ENCODE measurements at places on chromosomes 16 and 17.

DNA sequence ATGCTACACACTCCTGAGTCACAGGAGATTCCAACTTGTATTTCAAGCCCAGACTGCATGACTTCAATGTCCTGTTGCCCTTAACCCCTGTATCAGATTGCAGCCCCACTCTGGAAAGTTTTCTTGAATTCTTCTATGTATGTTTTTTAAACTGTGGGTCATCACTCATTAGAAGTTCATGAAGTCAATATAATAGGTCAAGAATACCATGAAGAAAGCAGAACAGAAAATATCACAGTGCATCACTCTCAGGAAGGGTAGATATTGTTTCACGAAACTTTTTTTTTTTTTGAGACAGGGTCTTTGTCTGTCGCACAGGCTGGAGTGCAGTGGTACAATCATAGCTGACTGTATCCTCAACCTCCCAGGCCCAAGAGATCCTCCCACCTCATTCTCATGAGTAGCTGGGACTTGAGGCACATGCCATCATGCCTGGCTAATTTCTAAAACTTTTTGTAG, 20.5 kb downstream of the PRKCB start:
- DNase-seq = no peak

GRCh38 chr16:83806036-83806435, 1.7 kb upstream of the HSBP1 start:
- no peak for DNase-seq

DNA sequence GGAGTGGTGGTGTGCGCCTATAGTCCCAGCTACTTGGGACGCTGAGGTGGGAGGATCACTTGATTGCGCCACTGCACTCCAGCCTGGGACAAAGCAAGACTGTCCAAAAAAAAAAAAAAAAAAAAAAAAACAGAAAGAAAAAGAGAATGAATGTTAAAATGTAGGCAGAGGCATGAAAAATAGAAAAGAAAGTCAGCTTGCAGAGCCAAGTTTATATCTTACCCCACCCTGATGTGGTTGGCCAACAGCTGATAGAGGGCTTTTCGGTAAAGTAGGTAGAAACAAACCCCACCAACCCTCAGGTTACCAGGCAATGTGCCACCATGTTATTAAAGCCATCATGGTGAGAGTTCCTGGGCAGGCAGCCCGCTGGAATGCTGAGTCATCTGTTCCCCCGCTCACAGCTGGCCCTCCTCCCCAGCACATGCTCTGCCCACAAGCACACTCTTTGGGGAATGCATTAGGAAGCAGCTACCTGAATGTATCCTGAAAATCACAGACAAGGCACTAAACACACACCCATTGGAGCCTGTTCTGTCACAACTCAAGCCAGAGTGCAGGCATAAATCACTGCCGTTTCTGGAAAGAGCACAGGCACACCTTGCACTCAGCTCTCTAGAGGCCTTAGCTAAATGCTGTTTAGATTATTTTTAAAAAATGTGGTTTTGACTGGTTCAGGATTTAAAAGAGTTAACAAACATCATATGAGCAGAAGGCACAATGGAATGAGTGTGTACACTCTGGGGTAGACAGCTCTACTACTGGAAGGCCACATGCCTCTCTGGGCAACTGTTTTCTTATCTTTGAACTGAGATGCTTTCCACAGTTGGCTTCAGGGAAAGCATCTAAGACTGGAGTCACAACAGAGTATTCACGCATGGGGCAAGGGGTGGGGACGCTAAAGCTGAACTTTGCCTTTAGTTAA, 128.5 kb downstream of the PARN start:
- DNase-seq = no peak

DNA sequence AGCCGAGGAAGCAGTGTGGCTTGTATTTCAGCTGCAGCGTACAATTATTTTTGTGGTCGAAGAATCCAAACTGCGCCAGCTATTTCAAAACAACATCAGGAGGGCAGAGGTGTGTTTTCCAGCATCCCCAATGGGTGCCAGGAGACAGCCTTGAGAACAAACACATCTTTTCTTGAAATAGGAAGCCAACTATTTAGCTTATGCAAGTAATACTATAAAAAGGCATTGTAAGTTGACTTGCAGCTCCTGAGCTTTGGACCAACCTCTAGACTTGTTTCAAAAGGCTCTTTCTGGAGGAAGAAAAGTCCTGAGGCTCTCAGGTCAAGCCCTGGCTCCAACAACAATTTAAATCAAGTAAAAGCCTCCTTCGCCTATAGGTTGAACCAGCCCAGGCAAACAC, 86.6 kb upstream of the HNF1B start:
- no peak for DNase-seq

DNA sequence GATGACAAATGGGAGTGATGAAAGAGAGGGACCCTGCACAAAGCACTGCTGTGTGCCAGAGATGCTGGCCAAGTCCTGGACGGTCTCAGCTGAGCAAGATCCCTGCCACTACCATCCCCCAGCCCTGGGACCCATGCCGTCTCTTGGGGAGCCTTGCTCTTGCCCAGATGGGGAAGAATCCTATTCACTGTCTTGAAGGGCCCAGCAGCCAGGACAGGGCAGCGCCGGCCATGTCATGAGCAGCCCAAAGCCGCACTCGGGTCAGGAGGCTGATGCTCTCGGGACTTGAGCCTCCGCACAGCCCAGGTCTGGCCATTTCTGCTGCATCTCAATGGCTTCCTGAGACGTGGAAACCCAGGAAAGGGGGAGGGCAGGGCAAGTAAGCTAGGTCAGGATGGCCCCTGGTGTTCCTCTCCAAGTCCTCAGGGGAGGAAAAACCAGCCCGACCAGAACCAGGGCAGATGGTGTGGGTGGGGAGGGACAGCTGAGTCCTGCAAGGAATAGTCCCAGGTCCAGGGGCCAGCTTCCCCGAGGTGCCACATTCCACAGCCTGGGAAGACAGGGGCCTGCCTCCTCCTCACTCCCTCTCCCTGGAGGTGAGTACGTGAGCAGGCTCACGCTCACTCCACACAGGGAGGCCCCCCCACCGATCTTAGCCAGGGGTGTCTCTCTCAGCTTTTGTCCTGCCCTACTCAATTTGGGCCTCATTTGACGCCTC, 7.8 kb upstream of the KRT19 start:
- no peak for DNase-seq

- no peak for DNase-seq
These were observed 2.7 kb downstream of the MYH13 start for GRCh38 chr17:10370016-10370608.

- DNase-seq = no peak
These were observed 1.3 kb downstream of the SLC26A11 start for GRCh38 chr17:80221351-80222105.

GRCh38 chr17:49469831-49470810, 25.0 kb upstream of the NGFR start:
- no peak for DNase-seq

- DNase-seq = no peak
These were observed 42.6 kb downstream of the GDE1 start for GRCh38 chr16:19479302-19479721.

- no peak for DNase-seq
These were observed 8.3 kb downstream of the FLII start for GRCh38 chr17:18250259-18250658.

DNA sequence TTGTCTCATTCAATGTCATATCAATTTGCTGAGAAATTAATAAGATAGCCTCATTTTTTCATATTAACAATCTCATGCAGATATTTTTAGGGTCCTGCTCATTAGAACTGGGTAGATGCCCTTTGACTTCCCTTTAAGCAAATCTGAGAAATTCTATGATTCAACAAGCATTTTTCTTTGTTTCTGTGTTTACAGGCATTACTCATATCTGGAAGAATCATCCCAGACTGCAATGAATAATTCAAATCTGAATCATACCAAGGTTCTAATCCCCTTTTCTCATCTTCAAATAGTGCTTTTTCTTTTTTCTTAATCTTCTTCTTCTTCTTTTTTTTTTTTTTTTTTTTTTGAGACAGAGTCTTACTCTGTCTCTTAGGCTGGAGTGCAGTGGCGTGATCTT, 69.2 kb upstream of the KIFC3 start:
- DNase-seq = no peak

GRCh38 chr17:72467841-72468653, 347.2 kb downstream of the SOX9 start:
- DNase-seq = no peak

DNA sequence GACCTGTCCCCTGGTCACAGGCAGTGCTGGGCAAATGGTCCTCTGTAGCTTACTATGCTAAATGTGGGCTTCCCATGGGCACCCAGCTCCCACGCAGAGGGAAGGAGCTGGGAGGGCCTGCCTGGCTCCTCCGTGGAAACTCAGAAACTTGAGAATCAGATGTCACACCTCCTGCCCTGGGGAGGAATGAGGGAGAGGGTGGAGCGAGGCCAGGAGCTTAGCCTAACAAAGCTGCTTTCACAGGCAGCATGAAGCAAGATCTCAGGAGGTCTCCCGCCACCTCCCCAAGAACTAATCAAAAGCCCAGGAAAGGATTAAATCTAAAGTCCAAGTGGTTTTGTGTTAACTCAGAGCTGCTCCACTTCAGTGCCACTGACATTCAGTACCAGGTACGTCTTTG, 33.6 kb upstream of the XYLT2 start:
- DNase-seq = no peak

- DNase-seq = no peak
These were observed 5.8 kb downstream of the SLC5A2 start for GRCh38 chr16:31488468-31489297.

GRCh38 chr16:58493756-58494431, 6.0 kb upstream of the NDRG4 start:
- no peak for DNase-seq

- DNase-seq = peak; percentile 42
These were observed 12.9 kb downstream of the TRPV2 start for GRCh38 chr17:16428098-16428882.

DNA sequence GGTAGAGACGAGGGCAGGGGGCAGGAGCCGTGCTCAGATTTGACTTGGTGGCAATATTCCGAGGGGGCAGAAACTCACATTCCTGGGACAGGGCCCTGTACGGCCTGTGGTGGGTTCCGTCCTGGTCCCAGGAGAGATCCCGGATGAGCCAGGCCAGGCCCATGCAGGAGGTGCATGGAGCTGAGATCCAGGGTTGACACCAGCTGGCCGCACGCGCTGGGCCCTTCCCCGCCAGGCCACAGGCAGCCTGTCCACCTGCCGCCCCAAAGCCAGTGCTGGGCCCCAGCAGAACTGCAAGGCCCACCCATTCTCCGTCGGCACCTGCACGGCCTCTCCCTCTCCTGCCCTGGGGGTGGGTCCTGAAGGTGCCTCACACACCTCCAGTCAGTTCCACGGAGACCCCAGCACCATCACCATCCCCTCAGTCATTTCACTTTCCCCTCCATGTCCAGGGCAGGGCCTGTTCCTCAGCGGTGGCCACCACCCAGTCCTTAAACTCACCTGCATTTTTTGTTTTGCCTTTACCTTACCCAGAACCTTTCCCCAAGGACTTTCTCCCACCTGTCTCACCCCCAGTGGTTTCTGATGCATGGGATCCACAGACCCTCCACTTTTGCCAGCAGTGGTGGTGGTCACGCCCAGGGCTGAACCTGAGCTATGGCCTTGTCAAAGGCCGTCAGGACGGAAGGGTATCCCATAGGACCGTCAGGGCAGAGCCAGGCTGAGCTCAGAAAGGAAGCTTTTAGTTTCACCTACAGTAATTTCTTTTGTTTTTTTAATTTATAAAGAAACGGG, 25.1 kb upstream of the CDH15 start:
- no peak for DNase-seq

GRCh38 chr16:11303405-11304138, 22.4 kb upstream of the PRM1 start:
- no peak for DNase-seq

GRCh38 chr17:32335046-32335445, 6.9 kb downstream of the C17orf75 start:
- no peak for DNase-seq

DNA sequence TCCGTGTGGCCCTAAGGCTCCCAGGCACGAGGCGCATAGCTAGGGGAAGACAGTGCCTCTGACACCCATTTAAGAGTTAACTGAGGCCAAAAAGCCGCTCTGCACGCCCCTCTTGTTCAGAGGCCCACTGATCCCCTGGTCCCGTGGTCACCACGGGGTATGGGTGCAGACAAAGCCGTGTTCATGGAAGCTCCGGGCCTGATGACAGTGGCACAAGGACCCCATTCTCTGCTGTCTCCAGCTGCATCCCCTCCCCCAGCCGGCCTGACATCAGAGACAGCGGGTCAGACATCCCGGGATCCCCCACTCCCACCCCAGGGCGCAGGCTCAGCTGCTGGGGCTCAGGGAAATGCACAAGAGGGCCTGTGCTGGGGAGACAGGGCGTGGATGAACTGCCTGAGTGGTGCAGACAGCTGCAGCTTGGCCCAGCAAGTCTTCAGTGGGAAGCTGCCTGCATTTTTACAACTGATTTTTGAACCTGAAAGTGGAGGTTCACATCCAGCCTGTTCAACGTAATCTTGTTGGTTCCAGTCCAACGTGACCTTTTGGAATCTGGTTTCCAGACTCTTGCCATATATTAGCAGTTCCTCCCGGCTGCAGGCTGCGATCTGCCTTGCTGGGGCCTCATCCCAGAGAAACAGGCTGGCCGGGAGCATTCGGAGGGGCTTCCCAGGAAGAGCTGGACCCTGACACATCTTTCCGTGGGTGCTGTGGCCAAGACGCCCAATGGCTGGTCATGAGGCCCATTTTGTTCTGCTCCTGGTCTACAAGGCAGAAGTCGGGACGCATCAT, 9.7 kb upstream of the BAHCC1 start:
- no peak for DNase-seq

DNA sequence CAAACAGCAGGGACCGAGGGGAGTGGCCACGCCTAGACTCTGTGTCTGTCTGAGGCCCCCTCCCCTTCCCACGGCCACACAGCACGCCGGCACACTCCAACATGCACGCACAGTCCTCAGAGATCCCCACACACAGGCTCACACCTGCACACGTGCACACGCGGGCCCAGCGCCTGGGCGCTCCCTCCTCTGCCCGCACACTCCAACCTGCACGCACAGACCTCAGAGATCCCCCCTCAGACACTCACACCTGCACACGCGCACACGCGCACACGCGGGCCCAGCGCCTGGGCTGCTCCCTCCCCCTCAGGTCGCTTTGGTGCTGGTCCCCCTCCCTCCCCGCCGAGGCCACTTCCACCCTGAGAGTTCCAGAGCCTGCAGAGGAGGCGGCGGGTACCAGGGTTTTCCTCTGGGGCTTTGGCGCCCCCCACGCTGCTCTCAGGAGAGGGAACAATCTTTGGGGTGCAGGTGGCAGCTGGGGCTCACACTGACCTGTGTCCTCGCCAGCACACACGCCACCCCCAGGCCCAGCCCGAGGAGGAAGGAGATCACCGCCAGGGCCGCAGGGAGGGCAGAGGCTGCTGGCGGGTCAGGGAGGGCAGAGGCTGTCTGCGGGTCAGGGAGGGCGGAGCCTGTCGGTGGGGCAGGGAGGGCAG, 1.6 kb downstream of the CD7 start:
- peak; percentile 51 for DNase-seq

DNA sequence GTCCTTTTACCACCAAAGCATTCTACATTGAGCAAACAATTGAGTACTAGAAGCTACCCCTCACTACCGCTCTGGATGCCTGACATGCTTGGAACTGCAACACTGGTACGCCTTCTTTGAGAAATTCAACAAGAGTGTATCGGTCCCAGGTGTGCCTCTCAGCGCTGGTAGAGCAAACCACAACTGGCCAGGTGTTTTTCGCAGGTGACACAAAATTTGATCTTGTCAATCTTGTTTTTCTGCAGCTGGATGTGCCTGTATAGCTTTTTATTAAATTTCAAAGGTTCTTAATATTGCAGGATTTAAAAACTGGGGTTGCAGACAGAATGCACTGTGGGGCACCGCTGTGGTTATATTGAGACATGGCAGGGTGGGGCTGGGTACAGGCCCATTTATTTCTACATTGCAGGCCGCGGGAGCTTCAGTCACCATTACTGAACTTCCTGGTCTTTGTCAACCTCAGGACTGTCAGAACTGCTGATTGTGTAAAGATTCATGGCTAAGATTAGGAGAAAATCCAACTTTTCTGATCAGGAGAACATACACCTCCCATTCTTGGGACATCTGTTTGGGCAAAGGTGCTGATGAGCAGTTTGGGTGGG, 4.5 kb upstream of the SNX20 start:
- peak; percentile 27 for DNase-seq

Measured in CD4-positive, alpha-beta T cell treated with Interleukin-1 beta for 1 hour (primary cell).